Cardiac muscle cell (in vitro differentiated cells and primary cell): ENCODE measurements at places on chromosomes 3 and 15. TPM values are rescaled to one million over a fixed set of nuclear protein-coding genes. Genes with fewer than 3 reads are reported as not detected.
A peak's percentile ranks its signal among the peaks of the same experiment; 100 is the strongest.

DNA sequence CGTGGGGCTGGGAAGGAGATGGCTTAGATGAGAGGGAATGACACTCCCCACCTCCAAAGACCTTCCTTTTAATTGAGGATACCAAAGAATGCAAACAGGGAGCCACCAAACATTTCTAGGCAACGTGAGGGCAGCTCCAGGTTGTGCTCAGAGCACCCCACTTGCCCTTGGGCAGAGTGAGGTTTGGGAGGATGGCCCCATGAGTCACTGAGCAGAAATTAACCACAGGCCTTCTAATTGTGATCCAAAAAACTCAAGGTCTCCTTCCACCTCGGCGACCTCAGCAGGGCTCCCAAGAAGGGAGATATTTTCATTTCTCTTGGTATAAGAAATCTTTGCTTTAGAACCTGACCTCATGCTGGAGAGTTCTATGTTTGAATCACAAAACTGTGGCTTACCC lies 305.0 kb upstream of the TPM1 start:
- no peak overlapping the region for H3K27ac ChIP-seq
- H3K4me1 ChIP-seq: no peaks in the 10 kb centered on the region
- no peaks in the 10 kb centered on the region for H3K27me3 ChIP-seq
- H3K36me3 ChIP-seq: no peaks in the 10 kb centered on the region
- no peak overlapping the region for H3K4me3 ChIP-seq

Gene MAGI1
- 56.4 and 87.0 TPM in 2 replicates for total RNA-seq

GRCh38 chr3:38567498-38567897 lies 71.4 kb downstream of the EXOG start:
- H3K4me1 ChIP-seq: no peaks in the 10 kb centered on the region
- no peak for DNase-seq
- no peaks in the 10 kb centered on the region for H3K27me3 ChIP-seq

Gene SERINC4
- 0.21 and 0.71 TPM in 2 replicates for total RNA-seq

DNA sequence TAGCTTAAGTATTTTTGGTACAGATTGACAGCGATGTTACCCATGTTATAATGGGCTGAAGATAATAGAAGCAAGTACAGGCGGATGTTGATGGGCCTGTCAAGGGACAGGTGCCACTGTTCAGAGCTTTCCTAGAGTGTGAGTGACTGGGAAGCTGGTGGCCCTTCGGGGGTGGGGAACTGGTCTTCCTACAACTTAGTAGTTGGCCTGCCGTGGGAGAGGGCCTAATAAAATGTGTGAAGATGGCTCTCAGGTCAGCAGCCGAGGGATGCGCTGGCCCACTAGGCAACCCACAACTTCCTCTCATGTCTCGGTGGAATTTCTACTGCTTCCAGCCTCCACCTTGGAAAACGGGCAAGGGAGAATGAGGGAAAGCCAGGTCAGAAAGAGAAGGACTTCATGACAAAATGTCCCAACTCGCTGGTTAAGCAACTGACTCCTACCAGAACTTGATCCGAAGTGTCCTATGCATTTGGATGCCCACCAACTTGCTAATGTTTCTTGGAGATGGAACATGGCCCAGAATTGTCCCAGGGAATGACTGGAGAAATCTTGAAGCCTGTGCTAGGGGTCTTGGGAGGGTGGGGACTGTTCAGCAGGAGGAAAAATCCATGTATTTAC lies 1.4 kb downstream of the GYG1 start:
- no peak for DNase-seq
- H3K27ac ChIP-seq: no peak overlapping the region
- no peaks in the 10 kb centered on the region for H3K4me1 ChIP-seq

DNA sequence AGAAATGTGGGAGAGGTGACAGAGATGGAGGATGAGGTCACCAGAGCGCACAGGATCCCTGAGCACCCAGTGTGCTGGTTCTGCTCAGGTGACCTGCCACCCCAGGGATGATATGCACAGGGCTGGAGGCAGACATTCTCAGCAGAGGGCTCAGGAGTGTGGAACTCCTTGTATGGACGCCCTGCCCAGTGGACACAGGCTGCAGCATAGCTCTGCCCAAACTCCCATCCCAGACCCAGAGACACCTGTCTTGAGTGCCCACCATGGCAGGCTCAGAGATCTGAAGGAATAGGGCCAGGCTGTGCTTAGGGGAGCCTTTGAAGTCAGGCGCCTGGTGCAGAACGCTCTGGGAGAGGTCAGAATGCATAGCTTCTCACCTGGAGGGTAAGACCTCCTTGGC lies 47.3 kb downstream of the PPCDC start:
- no peak for DNase-seq
- peaks cover 1% of the 10 kb centered on the region for H3K4me1 ChIP-seq
- H3K27ac ChIP-seq: no peak overlapping the region
- no peak overlapping the region for H3K4me3 ChIP-seq

Gene FAM107A
- not detected in 2 replicates for total RNA-seq

DNA sequence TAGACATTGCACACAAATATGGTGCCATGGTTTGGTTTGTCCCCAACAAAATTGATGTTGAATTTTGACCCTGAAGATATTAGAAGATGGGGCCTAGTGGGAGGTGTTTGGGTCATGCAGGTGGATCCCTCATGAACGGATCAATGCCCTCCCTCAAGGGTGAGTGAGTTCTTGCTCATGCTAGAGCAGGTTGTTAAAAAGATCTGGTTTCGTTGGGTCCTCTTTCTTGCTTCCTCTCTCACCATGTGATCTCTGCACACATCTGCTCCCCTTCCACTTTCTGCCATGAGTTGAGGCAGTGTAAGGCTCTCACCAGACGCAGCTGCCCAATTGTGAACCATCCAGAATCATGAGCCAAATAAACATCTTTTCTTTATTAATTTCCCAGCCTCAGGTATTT lies 87.8 kb upstream of the MDFIC2 start:
- H3K4me3 ChIP-seq: no peak overlapping the region
- H3K27ac ChIP-seq: no peak overlapping the region
- H3K36me3 ChIP-seq: no peaks in the 10 kb centered on the region
- no peaks in the 10 kb centered on the region for H3K27me3 ChIP-seq

GRCh38 chr3:197573048-197573767 lies 17.4 kb upstream of the BDH1 start:
- H3K36me3 ChIP-seq: no peaks in the 10 kb centered on the region
- H3K27me3 ChIP-seq: no peaks in the 10 kb centered on the region
- H3K4me1 ChIP-seq: peaks cover 15% of the 10 kb centered on the region
- DNase-seq: no peak

Gene WNT5A
- total RNA-seq: 94.2 and 113 TPM in 2 replicates

Gene AGTR1
- total RNA-seq: not detected in 2 replicates

Gene SEC22C
- 30.9 and 41.6 TPM in 2 replicates for total RNA-seq

Gene FANCD2OS
- total RNA-seq: not detected in 2 replicates

DNA sequence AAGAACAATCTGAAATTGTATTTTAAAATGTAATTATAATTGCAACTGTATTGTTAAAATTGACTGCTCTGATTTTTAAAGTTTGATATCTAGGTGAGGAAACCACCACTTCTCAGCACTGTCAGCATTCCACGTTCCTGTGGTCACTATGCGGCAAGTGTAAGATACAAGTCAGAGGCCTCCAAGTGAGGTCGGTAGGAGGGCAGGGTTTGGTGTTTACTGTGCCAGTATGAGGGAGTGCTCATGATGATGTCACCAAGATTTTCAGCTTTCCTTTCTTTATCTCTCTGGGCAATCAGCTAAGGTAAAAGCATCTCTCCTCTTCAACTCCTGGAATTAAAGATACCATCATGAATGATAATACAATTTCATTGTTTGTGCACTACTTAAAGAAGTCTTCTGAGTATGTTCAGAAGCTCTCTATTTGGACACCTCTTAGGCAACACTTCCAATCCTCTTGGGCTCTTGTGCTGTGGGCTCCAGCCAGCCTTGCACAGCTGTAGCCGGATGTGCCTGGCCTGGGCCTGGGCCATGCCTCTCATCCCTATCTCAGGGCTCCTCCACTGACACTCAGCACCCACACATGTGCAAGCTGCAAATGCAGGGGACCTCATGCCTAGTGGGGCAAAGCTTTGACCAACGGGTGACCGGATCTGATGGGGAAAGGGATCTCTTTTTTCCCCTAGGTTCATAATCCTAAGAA lies 42.9 kb downstream of the CCR3 start:
- no peak for DNase-seq
- H3K4me1 ChIP-seq: no peaks in the 10 kb centered on the region
- no peak overlapping the region for H3K27ac ChIP-seq
- no peak overlapping the region for H3K4me3 ChIP-seq
- H3K27me3 ChIP-seq: no peaks in the 10 kb centered on the region
- H3K36me3 ChIP-seq: no peaks in the 10 kb centered on the region

Gene XCR1
- total RNA-seq: not detected in 2 replicates

- peak; percentile 40 for DNase-seq
- no peak overlapping the region for H3K27ac ChIP-seq
- no peaks in the 10 kb centered on the region for H3K36me3 ChIP-seq
Measured at GRCh38 chr15:74958320-74958907, 1.8 kb upstream of the RPP25 start.

DNA sequence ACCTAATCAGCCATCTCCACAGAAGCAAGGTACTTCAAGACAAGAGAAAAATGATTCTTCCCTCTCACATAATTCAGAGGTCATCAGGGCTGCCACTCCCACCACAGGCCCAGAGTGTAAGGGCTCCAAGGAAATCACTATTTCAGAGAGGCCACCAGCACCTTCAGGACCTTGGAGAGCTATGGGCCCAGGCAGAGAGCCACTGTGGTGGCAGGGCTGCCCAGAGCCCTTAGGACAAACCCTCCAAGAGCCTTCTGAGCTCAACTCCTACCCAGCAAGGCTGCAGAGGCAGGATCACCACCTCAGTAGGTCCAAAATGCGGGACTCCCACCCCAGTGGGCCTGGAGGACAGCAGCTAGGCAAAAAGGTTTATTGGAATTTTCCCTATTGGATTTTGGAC lies 17.9 kb upstream of the FAN1 start:
- peak; percentile 79 for DNase-seq
- no peak overlapping the region for H3K27ac ChIP-seq

- DNase-seq: no peak
- no peaks in the 10 kb centered on the region for H3K36me3 ChIP-seq
- no peaks in the 10 kb centered on the region for H3K4me1 ChIP-seq
- H3K27ac ChIP-seq: no peak overlapping the region
Measured at GRCh38 chr3:38115645-38116427, 21.1 kb downstream of the ACAA1 start.

- H3K36me3 ChIP-seq: no peaks in the 10 kb centered on the region
- H3K4me3 ChIP-seq: no peak overlapping the region
- no peak for DNase-seq
Measured at GRCh38 chr3:123104550-123104949, 37.7 kb downstream of the PDIA5 start.

GRCh38 chr3:67296039-67296892 lies 298.2 kb downstream of the KBTBD8 start:
- H3K27me3 ChIP-seq: no peaks in the 10 kb centered on the region
- H3K4me1 ChIP-seq: no peaks in the 10 kb centered on the region
- no peak for DNase-seq
- no peak overlapping the region for H3K4me3 ChIP-seq

- peak; percentile 70 for DNase-seq
- no peaks in the 10 kb centered on the region for H3K27me3 ChIP-seq
- no peak overlapping the region for H3K4me3 ChIP-seq
- peaks cover 9% of the 10 kb centered on the region for H3K4me1 ChIP-seq
Measured at GRCh38 chr3:134378384-134378783, 4.1 kb upstream of the AMOTL2 start.

DNA sequence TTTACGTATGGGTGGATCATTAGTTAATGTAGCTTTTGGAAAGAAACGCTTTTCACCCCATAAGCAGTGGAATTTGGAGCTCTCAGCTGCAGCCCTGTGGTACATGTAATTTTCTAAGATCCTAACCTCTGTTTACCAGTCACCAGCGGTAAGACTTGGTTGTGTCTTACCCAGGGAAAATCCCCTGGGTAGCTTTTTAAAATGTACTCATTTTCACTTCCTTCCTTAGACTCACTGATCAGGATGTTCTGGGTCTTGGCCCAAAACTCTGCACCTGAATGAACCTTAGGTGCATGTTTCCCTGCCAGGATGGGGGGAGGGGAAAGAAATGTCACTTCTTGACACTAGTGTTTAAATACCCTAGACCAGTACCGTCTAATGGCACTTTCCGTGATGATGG lies 605.2 kb downstream of the MAGI1 start:
- H3K27ac ChIP-seq: no peak overlapping the region
- no peaks in the 10 kb centered on the region for H3K27me3 ChIP-seq
- peaks cover 20% of the 10 kb centered on the region for H3K36me3 ChIP-seq

Gene ANKUB1
- not detected in 2 replicates for total RNA-seq

Gene LRRFIP2
- 61.2 and 92.6 TPM in 2 replicates for total RNA-seq

DNA sequence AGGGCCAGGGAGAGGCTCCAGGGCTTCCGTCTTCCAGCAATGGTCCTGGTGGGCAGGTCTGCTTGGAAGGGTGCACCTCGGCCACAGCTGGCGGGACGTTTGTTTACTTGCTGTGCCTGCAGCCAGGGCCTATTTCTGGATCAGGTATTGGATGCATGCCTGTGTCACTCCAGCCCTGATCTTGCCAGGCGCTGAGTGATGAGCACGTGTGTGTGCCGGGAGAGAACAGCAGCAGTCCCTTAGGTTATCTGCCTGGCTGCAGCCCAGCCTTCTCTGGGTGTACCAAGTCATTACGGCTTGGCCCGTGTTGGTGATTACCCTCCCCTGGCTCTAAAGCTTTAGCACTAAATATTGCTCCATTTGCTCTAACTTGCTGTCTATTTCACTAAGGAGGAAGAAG lies 14.9 kb downstream of the CCDC32 start:
- no peak overlapping the region for H3K4me3 ChIP-seq
- H3K4me1 ChIP-seq: peaks cover 19% of the 10 kb centered on the region
- peak; percentile 64 for DNase-seq
- H3K36me3 ChIP-seq: no peaks in the 10 kb centered on the region
- no peaks in the 10 kb centered on the region for H3K27me3 ChIP-seq

Gene EDEM1
- 50.6 and 51.6 TPM in 2 replicates for total RNA-seq

Gene WDR49
- 0.56 and 0.95 TPM in 2 replicates for total RNA-seq

- no peak for DNase-seq
- H3K4me1 ChIP-seq: peaks cover 6% of the 10 kb centered on the region
- peaks cover 4% of the 10 kb centered on the region for H3K27me3 ChIP-seq
- no peak overlapping the region for H3K27ac ChIP-seq
- H3K4me3 ChIP-seq: no peak overlapping the region
- no peaks in the 10 kb centered on the region for H3K36me3 ChIP-seq
Measured at GRCh38 chr3:52892290-52892624, 5.1 kb downstream of the STIMATE start.

DNA sequence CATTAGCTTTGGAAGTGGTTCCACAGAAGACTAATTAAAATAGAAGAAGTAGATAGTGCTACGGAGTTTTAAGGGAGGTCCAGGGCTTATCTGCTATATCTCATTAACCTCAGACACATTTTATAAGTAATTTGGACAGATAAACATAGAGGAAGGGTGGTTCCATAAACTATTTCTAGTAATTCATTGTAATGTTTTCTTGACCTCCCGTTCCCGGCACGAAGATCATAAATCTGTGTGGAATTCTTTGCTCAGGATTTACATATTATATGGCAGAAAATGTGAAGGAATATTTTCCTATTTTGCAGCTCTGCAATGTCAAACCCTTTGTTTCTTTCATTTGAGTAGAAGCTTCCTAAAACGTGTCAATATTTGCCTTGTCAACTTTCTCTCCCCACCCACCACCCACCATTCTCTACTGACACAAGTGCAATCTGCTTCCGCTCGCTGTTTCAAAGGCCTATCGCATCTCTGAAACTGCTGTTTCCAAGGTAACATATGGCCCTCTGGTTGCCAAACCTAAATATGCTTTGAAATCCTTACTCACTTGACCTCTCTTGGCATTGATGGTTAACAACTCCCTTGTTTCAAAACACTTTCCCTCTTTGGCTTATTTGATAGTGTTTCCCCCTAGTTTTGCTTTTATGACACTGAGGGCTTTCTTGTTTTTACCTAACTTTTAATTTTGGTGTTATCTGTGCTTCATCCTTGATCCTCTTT lies 21.4 kb upstream of the PLSCR5 start:
- DNase-seq: no peak
- H3K36me3 ChIP-seq: no peaks in the 10 kb centered on the region
- H3K27ac ChIP-seq: no peak overlapping the region
- H3K4me3 ChIP-seq: no peak overlapping the region
- H3K27me3 ChIP-seq: no peaks in the 10 kb centered on the region

Gene SLC7A14
- total RNA-seq: not detected in 2 replicates
